ENCODE measurements at places on chromosomes 7 and 10. TPM values are rescaled to one million over a fixed set of nuclear protein-coding genes. Genes with fewer than 3 reads are reported as not detected.

The CALCR gene
- total RNA-seq: not detected

The TMUB1 gene
- total RNA-seq: 13.6 TPM

The ADAMTS14 gene
- 3.7 TPM for total RNA-seq

The ADRA2A gene
- 4.9 TPM for total RNA-seq

The NPS gene
- total RNA-seq: not detected

The HYAL4 gene
- not detected for total RNA-seq

The UNCX gene
- total RNA-seq: not detected

The AASS gene
- total RNA-seq: 66.3 TPM

The PIK3AP1 gene
- total RNA-seq: 10.6 TPM

The TAC1 gene
- not detected for total RNA-seq

The HDAC9 gene
- 96.2 TPM for total RNA-seq

GRCh38 chr7:25476863-25477499, 248.7 kb upstream of the NPVF start:
- H3K36me3 ChIP-seq: no peaks in the 10 kb centered on the region
- no peak overlapping the region for H3K27ac ChIP-seq
- H3K27me3 ChIP-seq: no peaks in the 10 kb centered on the region
- H3K4me1 ChIP-seq: no peaks in the 10 kb centered on the region
- no peak overlapping the region for H3K4me3 ChIP-seq
- DNase-seq: no peak

DNA sequence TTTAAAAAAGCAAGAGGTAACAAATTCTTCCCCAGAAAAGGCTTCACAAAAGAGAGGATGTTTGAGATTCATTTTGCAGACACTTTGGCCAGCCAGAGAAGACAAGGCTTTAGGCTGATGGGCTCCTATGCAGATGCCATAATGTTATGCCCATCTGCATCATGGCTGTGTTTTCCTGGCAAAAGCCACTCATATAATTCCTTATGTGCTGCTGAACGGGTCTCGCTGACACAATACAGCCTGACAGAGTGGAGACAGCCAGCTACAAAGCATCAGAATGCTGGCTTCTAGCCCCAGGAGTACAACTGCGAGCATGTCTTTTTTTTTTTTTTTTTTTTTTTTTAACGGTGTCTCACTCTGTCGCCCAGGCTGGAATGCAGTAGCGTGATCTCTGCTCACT, 1157.4 kb upstream of the AUTS2 start:
- H3K4me1 ChIP-seq: no peaks in the 10 kb centered on the region
- DNase-seq: no peak
- no peak overlapping the region for H3K4me3 ChIP-seq
- no peak overlapping the region for H3K27ac ChIP-seq
- H3K36me3 ChIP-seq: no peaks in the 10 kb centered on the region

GRCh38 chr7:17185690-17186070, 112.8 kb upstream of the AHR start:
- H3K4me3 ChIP-seq: no peak overlapping the region
- no peaks in the 10 kb centered on the region for H3K4me1 ChIP-seq
- H3K27ac ChIP-seq: no peak overlapping the region
- no peak for DNase-seq

GRCh38 chr7:26447116-26447515, 155.5 kb downstream of the SNX10 start:
- H3K36me3 ChIP-seq: no peaks in the 10 kb centered on the region
- H3K27me3 ChIP-seq: no peaks in the 10 kb centered on the region
- no peaks in the 10 kb centered on the region for H3K4me1 ChIP-seq

DNA sequence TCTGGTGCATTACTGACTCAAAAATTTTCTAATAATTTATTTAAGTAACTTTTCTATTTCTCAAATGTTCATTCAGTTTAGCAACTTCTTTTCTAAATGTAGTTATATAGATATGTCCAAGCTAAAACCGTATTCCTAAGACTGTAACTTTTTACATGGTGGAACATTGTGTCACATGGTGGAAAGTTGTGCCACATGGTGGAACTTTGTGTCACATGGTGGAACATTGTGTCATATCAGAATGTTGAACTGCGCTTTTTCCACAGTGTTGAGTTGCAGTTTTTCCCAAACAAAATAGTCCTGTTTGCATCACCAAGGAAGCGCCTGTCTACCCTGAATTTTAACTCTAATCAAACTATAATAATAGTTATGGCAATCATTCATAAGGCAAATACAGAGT, 109.3 kb downstream of the ANKRD30A start:
- H3K4me3 ChIP-seq: no peak overlapping the region
- H3K4me1 ChIP-seq: no peaks in the 10 kb centered on the region
- no peaks in the 10 kb centered on the region for H3K36me3 ChIP-seq
- H3K27ac ChIP-seq: no peak overlapping the region

DNA sequence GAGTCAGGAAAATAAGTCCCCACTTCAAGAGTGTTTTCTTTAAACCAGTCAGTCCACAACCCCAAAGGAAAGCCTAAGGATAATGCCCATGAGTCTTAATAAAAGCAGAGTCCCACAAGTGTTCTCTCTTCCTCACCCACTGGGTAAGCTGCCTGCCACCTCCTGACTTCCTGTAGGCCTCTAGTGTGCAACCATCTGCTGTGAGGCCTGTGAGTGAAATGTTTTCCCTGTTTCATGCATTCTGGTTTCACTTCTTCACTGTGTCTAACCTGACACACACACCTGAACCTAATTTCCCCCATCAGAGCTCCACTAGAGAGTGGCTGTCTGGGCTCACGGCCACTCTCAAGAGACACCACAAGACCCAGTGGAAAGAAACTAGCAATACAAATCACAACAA, 38.9 kb upstream of the GDF10 start:
- H3K4me3 ChIP-seq: no peak overlapping the region
- H3K4me1 ChIP-seq: no peaks in the 10 kb centered on the region
- no peak for DNase-seq

- H3K36me3 ChIP-seq: no peaks in the 10 kb centered on the region
- H3K4me3 ChIP-seq: peak overlapping the region; percentile 68
- H3K4me1 ChIP-seq: no peaks in the 10 kb centered on the region
- no peaks in the 10 kb centered on the region for H3K27me3 ChIP-seq
- no peak for DNase-seq
- H3K27ac ChIP-seq: peak overlapping the region; percentile 100
Observed at GRCh38 chr7:158830211-158830723, 958 bp upstream of the ESYT2 start.

DNA sequence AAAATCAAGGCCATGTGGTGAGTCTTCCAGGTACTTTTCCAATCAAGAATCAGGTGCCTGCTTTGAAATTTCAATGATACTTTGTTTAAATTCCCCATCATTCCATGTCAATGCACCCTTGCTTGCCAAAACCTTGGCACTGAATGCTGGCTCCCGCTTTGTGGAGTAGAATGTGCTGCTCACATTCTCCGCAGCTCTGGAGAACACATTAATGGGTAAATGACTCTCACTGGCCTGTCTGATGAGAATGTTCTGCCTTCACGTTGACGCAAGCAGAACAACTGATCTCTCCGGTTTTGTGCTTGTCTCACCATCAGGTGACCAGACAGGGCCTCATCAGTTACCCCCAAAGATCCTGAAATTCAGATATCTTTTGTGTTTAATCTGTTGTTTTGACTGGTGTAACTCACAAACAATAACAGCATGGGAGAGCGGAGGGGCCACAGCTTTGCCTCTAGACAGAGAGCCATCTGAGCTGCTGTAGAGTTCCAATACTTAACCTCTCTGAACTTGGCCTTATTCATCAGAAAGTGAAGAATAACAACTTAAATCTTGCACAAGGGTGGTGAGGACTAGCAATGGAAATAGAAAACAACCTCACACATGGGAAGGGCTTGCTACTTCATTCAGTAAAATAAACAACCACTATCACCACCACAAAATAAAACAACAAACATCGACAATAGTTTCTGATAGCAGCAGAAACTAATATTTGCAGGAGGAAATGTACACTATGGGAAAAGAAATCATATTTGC, 276.9 kb upstream of the IGFBP3 start:
- no peaks in the 10 kb centered on the region for H3K36me3 ChIP-seq
- no peaks in the 10 kb centered on the region for H3K4me1 ChIP-seq
- DNase-seq: no peak

GRCh38 chr7:120583899-120584586, 273.9 kb downstream of the TSPAN12 start:
- no peak overlapping the region for H3K27ac ChIP-seq
- H3K36me3 ChIP-seq: no peaks in the 10 kb centered on the region
- no peaks in the 10 kb centered on the region for H3K4me1 ChIP-seq
- no peak overlapping the region for H3K4me3 ChIP-seq

- DNase-seq: no peak
- H3K36me3 ChIP-seq: no peaks in the 10 kb centered on the region
- H3K27ac ChIP-seq: peak overlapping the region; percentile 85
- peaks cover 8% of the 10 kb centered on the region for H3K4me1 ChIP-seq
- peaks cover 3% of the 10 kb centered on the region for H3K27me3 ChIP-seq
Observed at GRCh38 chr7:56105508-56105907, 768 bp downstream of the CHCHD2 start.

DNA sequence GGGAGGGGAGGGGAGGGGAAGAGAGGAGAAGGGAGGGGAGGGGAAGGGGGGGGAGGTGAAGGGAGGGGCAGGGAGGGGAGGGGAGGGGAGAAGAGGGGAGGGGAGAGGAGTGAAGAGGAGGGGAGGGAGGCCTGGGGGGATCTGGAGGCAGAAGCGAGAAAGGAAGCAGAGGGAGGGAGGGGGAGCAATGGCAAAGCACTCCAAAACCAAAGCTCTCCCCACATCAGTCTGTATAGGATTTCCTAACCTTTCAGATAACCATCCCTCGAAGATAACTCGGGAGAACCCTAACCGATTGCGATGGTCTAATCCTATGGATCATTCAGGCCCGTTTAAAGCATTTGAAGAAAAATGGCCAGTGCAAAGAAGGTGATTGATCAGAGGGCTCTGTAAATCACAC, 19.0 kb downstream of the EBF3 start:
- peak overlapping the region; percentile 73 for H3K27ac ChIP-seq
- DNase-seq: no peak

All from uterus (tissue), 4 donors.